Mammary epithelial cell (primary cell): ENCODE measurements at places on chromosomes 5 and 9. TPM values are rescaled to one million over a fixed set of nuclear protein-coding genes. Genes with fewer than 3 reads are reported as not detected.

Gene CAVIN4
- total RNA-seq: 0.29 and 0.66 TPM in 2 replicates

Gene THG1L
- 9.7 and 13.5 TPM in 2 replicates for total RNA-seq

Gene THBS4
- under 0.01 TPM for total RNA-seq

Gene ADAMTS19
- under 0.01 TPM for total RNA-seq

Gene SLC36A2
- not detected in 2 replicates for total RNA-seq

Gene PCDHGC4
- total RNA-seq: 2.7 TPM

Gene LRRC19
- total RNA-seq: not detected

Gene TAS2R1
- not detected in 2 replicates for total RNA-seq

Gene PCA3
- not detected in 2 replicates for total RNA-seq

Gene ENDOG
- total RNA-seq: 21.8 and 30.8 TPM in 2 replicates

Gene CARD6
- total RNA-seq: 1.7 and 2.1 TPM in 2 replicates
